ENCODE measurements at places on chromosomes 3 and 15.
A peak's percentile ranks its signal among the peaks of the same experiment; 100 is the strongest.

GRCh38 chr3:98243843-98244242 lies 20.2 kb upstream of the OR5H6 start:
- no peak for DNase-seq

DNA sequence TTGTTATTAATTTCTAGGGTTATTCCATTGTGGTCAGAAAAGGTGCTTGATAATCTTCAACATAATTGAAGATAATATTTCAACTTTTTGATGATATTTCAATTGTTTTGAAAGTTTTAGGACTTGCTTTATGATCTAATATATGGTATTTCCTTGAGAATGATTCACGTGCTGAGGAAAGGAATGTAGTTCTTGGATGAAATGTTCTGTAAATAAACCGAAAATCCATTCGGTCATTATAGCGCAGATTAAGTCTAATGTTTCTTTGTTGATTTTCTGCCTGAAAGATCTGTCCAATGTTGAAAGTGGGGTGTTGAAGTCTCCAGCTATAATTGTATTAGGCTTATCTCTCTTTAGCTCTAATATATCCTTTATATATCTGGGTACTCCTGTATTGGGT lies 617.5 kb upstream of the NECTIN3 start:
- no peak for DNase-seq

DNA sequence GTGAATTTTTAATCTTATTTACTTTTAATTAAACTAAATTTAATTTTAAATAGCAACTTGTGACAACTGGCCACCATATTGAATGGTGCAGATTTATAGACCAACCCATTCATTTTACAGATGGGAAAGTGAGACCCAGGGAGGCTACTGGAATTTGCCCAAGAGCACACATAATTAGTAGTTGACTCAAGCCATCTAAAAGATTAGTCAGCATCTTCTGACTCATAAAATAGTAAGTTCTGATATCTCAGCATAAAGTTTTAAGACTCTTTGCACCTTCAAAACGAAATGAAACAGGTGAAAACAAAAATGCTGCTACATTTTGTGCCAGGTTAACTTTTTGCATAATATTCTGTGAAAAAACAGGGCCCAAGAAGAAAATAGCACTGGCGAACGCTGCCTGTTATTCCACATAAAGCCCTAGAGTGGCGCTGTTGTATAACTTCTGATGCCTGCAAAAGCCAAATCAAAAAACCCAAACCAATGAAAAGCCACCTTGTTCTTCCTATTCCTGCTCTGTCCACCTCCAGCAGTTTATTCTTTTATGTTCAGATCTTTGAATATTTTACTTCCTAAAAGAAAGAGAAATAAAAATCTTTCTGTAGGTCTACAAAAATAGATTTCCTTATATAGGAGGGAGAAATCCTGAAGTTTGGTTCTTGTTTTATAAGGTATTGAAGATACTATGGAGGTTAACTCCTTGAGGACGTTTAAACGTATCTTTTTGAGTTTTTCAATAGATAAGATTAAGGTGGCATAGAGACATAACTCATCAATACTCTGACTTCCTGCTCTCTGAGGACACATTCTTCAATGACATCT lies 62.8 kb downstream of the OTOL1 start:
- DNase-seq, result peak; percentile 24

- no peak for DNase-seq
These were observed 114.4 kb downstream of the NR2F2 start for GRCh38 chr15:96444865-96445264.

GRCh38 chr15:33754242-33754641 lies 214.1 kb upstream of the CHRM5 start:
- DNase-seq, result no peak

Data from AG10803 (cell line).